ENCODE measurements at places on chromosomes 1 and 21.

- no peak for DNase-seq
Measured at GRCh38 chr1:222606757-222607156, 11.1 kb upstream of the MIA3 start.

DNA sequence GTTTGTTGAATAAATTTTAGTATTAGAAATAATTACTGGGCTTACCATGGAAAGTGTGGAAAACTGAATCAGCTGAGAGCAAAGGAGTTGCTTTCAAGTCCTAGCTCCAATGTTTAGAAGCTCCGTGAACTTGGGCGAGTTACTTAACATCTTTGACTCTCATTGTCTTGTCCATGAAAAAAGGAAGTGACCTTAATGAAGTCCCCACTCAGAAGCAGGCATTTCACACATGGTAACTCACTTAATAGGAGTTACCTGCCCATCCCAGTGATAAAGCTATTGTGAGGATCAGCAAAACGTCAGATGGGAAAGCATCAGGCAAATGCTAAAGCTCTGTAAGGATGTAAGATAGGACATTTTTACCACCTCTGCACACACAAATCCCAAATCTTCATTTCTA lies 34.0 kb upstream of the GADD45A start:
- no peak for DNase-seq

DNA sequence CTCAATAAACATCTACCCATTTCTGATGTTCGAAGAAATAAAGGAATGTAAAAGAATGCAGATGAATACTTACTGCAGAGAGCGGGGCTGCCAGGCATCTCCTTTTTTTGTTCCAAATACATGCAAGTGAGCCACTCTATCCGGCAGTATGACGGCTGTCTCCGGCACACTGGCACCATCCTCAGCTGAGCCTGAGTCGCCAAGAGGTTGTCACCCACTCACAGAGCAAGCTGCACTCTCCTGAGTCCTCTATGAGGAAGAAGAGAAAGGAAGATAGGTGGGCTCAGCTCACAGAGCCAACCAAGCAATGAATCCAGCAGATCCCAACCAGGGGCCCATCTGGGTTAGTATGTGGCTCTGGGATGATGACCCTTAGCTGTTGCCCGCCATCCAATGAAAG lies 65.3 kb downstream of the CD46 start:
- DNase-seq: no peak

GRCh38 chr21:34020005-34020847 lies 53.2 kb upstream of the MRPS6 start:
- DNase-seq: no peak

- no peak for DNase-seq
Measured at GRCh38 chr1:236144446-236145150, 2.3 kb downstream of the GPR137B start.

DNA sequence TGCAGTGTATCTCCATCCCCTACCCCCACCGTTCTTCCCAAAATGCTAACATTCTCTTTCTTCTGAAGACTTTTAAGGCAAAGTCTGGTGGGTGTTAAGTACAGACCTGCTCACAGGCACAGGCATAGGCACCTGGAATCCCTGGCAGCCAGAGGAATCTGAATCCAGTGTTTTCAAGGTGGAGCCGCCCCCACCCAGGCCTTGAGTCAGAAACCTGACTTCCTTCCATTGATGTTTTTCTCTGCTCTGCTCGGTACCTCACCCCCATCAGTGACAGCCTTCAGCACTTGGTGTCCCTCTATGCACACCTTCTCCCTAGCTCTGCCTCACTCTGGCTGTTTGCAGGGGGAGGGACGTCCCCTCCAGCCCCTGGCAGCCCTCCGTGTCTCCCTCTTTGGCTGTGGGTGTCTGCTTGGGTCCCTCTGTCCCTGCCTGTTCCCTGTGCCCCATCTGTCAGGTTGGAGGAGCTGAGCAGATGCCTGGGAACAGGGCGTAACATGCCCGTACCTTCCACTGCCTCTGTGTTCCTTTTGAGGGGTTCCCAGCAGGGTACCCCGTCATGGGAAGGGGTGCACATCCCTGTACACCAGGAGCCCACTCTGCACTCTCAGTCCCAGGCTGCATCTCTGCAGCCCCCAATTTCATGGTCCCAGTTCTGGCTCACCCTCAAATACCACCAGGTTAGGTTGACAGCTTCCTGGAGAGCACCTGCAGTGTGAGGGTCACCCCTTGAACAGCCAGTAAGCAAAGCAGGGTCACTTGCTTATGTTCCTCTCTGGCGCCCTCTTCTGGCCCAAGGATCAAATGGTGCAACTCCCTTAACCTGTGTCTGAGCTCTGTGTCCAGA lies 6.7 kb downstream of the NCDN start:
- DNase-seq: peak; percentile 75

DNA sequence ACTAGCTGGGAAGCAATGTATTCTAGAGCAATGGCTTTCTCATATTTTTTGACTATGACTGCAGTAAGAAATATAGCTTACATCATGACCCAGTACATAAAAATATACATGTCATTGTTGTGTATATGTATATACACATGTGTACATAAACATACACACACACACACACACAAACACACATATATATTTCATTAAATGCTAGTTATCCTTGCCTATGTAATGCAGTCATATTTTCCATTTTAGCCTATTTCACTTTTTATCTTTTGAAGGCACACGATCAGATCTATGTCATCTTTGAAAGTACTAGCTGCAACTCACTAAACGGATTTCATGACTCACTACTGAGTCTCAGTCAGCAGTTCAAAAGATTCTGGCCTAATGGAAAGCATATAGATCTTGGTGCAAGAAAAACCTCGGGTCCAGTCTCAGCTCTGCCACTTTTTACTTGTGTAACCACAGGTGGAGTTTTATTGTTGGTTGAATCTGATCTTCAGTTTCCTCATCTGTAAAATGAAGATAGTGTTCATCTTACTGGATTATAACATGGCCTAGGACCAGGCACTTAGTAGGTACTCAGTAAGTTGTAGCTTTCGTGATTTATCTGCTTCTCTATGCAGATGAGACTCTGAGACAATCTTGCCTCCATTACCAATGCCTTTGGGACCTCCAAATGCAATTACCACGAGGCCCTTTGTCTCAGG lies 325.6 kb downstream of the RRAGC start:
- no peak for DNase-seq

DNA sequence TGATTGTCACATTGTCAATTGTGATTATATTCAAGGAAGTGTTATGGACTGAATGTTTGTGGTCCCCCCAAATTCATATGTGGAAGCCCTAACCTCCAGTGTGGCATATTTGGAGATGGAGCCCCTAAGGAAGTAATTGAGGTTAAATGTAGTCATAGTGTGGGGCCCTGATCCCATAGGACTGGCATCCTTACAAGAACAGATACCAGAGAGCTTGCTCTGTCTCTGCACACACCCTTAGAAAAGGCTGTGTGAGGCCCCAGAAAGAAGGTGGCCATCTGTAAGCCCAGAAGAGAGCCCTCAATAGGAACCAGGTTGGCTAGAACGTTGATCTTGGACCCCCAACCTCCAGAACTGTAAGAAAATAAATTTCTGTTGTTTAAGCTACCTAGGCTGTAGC lies 28.1 kb downstream of the VANGL1 start:
- DNase-seq: no peak

DNA sequence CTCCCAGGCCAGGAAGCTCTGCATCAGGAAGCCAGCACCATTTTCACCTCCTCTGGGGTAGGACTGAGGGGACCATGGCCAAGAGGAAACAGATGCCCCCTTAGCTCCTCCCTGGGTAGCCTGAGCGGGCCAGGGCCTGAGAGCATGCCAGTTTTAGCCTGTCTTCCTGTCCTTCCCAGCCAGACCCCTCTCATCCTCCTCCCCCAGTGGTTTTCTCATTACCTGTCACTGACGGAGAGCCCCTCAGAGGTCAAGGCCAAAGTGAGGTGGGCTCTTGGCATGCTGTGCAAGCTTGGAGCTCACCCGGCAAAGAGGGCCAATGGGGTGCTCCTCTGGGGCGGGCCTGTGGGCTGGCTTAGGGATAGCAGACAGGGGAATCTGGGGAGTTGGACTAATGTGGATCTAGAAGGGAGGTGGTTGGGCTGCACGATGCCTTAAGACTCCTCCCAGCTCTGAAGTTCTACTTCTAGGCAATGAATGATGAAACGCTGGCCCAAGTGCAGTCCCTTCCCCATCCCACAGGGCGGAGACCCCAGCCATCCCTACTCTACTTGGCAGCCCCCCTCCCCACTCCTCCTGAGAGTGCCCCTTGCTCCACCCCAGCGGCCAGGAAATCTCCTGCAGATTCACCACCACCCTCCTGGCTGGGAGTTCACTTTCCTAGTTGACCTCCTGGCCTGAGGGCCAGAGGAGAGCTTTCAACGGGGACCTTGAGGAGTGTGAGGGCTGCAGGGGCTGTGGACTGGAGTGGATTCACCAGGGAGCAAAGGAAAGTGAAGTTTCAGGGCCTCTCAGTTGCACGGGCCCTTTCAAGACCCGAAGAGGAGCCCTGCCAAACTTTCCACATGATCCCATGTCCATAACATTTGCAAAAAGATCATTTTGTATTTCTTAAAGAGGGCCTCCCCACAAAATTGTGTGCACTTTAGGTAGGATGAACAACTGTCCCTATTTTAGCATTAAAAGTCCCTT lies 9.4 kb upstream of the LMNA start:
- no peak for DNase-seq

DNA sequence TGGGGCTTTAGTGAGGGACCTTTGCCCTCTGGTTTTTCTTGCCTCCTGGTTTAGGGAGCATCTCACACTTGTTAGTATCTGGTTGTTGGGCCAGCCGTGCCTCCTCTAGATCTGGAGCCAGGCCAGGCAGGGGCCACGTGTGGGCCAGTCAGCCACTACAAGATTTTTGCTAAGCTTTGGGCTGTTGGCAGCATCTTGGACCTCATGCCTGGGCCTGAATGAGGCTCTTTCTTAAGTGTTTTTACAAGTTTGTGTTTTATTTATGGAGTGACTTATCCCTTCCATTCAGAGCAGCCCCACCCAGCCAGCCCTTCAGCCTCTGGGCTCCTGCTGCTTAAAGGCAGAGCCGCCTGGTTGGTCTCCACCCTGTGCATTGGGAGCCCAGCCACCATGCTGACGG lies 1.6 kb upstream of the SH3BGRL3 start:
- no peak for DNase-seq

DNA sequence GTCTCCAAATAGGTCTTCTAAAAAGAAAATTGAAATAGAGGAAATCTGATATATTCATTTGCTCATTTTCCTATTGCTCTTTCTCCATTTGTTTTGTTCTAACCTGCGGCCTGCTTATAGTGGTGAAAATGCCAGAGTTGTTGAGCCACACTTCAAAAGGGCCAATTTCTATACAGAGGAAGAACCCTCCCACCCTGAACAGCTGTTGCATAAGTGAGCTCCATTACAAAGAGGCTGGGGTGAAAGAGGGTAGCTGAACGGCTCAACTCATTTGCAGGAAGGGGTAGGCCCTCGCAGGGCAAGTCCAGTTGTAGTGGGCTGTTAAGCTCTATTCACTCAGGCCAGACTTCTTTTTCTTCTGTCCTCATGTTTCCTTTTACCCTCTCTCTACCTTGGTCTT lies 8.8 kb downstream of the ADCY10 start:
- DNase-seq: no peak

GRCh38 chr1:72062584-72062983 lies 219.8 kb downstream of the NEGR1 start:
- no peak for DNase-seq

GRCh38 chr1:35571263-35571662 lies 1.9 kb upstream of the TFAP2E start:
- DNase-seq: no peak

DNA sequence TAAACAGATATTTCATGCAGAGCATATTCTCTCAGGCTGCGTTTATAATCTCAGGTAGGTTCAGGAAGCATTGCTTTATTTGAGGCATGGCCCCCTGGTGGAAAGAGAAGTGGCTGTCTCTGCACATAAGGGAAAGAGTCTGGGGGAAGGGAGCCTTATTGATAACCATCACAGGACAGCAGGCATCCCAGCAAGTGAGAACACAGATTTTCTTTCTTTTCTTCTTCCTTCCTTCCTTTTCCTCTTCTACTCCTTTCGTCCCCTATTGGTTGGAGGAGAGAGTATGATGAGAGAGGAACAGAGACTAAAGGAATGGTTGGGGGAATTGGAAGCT lies 21.9 kb downstream of the TSNAX start:
- no peak for DNase-seq

- no peak for DNase-seq
Measured at GRCh38 chr1:98898940-98899339, 105.7 kb downstream of the PLPPR5 start.

- no peak for DNase-seq
Measured at GRCh38 chr1:10901091-10901890, 104.8 kb upstream of the CASZ1 start.

- no peak for DNase-seq
Measured at GRCh38 chr1:92907949-92908684, 53.1 kb downstream of the DIPK1A start.

- DNase-seq: no peak
Measured at GRCh38 chr1:14520514-14521163, 77.8 kb upstream of the KAZN start.

GRCh38 chr1:158371188-158371953 lies 17.7 kb downstream of the CD1E start:
- no peak for DNase-seq

GRCh38 chr1:45583666-45584350 lies at the start of gene NASP:
Gene NASP (plus strand): TSS chr1:45584041. CDS start chr1:45584147, 106 bp downstream.
- DNase-seq: peak; percentile 93

- DNase-seq: no peak
Measured at GRCh38 chr1:94887106-94887505, 39.8 kb downstream of the CNN3 start.

DNA sequence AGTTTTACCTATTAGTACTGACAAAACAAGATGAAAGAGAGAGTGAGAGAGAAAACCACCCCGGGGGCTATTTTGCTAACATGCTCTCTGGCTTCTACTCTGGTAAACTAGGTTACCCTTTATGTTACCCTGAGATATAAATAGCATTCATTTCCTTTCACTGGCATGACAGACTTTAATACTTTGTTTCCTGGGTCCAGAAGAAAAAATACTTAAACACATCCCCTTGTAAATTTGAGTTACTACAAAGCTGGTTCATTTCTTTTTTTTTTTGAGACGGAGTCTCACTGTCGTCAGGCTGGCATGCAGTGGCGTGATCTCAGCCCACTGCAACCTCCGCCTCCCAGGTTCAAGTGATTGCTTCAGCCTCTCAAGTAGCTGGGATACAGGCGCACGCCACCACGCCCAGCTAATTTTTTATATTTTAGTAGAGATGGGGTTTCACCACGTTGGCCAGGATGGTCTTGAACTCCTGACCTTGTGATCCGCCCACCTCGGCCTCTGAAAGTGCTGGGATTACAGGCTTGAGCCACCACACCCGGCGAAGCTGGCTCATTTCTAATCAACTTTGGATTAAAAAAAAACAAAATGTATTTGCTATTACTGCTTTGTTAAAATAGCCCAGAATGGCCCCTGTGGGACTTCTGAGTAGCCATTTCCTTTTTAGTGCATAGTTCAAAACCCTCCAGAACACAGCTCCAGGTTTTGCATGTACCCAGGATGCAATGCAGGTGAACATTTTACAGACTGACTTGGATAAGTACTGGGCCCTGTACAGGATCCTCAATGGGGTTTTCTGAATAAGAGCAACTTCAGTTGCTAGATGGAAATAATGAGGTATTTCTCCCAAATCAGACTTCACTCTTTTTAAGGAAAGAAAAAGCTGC lies 20.6 kb downstream of the INPP5B start:
- no peak for DNase-seq

DNA sequence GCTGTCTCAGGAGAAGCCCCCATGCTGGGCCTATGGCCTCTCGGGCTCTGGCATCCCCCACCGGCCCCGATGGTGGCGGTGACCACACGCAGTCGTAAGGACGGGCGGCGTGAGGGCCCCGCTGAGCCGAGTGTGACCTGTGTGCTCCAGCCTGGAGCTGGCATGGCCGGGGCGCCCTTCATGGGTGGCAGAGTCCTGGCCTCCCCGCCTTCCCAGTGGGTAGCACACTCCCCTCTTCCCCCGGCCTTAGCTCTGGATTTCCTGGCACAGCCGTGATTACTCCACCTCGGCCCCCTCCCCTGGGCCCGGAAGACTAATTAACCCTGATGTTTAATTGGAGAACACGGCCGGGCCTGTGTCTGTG lies 44.6 kb downstream of the SLX9 start:
- DNase-seq: no peak

Data from stimulated activated CD8-positive, alpha-beta memory T cell treated with anti-CD3 and anti-CD28 coated beads, Interleukin-4, amount 100 ng/mL, for 4 hours (primary cell).